ENCODE measurements at places on chromosomes 7 and 10.
A peak's percentile ranks its signal among the peaks of the same experiment; 100 is the strongest.

DNA sequence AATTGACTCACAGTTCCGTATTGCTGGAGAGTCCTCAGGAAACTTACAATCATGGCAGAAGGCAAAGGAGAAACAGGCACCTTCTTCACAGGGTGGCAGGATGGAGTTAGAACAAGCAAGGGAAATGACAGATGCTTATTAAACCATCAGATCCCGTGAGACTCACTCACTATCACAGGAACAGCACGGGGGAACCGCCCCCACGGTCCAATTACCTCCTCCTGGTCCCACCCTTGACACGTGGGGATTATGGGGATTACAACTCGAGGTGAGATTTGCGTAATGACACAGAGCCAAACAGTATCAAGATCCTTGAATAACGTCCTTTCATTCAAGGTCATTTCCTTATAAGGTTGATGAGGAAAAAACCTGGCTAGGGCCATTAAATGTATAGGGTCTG, 176.6 kb downstream of the TPK1 start:
- no peak for DNase-seq

GRCh38 chr10:69558559-69558958, 14.7 kb downstream of the NEUROG3 start:
- no peak for DNase-seq

- DNase-seq = no peak
These were observed 104.5 kb downstream of the GRID1 start for GRCh38 chr10:86261941-86262687.

DNA sequence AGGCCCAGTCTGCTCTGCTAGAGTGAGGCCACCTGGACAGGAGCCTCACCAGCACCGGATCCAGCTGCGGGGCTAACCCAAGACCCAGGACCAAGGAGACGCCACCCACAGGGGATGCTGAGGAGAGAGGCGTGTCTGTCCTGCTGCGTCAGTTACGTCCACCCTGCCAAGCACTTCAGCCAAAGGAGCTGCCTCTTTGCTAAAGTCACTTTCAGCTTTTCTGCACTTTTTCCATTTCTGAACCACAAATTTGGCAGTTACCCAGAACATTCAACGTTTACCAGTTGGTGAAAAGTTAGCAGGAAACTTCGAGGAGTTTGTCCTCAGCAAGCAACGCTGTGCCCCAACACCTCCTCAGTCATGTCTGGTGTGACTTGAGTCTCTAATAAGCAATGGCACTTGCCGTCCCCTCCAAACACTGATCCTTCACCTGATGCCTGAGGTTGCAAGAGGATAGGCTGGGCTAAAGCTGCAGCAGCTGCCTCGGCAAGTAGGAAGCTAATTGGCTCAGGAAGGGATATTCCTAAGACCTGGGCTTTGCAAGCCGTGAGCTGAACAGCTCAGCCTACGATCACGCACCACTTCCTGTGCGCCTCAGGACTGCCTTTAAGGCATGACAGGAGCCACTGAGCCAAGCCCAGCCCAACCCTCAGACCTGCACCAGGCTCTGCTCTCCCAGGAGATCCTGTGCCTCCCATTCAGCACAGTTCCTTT, 40.1 kb downstream of the KCNH2 start:
- peak; percentile 15 for DNase-seq

DNA sequence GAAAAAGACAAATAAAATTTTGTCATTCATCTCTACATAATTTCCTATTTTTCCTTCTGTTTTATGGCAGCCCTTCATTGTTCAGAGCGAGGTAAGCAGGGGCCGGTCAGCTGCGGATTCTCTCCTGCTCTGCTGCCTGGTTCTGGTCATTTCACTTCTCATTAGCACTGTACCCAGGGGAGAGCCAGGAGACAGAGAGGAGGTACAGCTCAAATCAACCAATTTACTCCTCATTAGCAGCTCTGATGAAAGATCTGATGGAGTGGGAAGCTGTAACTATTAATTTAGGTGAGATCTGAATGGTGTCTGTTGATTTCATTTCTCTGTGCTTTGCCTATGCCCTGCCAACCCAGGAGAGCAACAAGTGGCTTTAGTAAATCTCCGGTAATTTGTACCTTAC, 241.5 kb upstream of the PFKP start:
- DNase-seq = no peak
